ENCODE measurements at places on chromosomes 5 and 9. TPM values are rescaled to one million over a fixed set of nuclear protein-coding genes. Genes with fewer than 3 reads are reported as not detected.

DNA sequence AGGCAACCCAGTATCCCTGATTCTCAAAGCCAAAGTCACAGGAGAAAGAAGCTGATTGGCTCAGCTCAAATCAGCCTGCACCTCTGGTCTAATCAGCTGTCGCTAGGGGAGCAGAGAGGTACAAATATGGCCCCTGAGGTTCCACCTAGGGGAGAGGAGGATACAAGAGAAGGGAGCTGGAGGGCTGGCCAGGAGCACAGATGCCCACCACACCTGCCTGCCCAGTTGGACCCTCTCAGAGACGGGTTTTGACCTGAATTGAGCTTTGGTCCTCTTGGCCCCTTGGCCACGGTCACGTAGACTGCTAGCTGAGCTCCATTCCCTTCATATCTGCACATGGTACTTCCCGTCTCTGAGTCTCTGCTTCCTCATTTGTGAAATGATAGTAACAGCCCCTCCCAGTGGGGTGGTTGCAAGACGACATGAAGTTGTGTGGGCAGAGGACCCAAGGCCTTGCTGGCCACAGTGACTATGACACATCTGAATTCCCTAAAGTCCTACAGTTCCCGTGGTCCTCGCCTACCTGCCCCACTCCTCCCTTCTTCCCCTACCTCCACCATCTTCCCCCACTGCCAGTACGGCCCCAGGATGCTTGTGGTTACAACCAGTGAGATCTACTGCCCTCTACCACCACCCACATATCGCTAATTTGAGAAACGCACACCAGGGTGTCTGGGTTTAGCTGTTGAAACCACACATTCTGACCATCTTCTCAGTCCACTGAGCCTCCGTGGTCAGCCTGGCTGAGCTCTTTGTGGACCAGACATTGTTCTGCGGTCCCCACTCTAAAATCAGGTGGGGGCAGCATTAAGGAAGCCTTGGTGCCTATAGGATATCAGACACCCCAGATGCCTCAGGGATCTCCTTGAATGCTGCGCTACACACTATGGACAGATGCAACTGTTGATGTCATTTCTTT is 60.3 kb upstream of the NEK6 start:
- no peak for DNase-seq
- peak overlapping the region; percentile 36 for H3K27ac ChIP-seq
- no peak overlapping the region for H3K4me3 ChIP-seq
- no peaks in the 10 kb centered on the region for H3K27me3 ChIP-seq
- peaks cover 3% of the 10 kb centered on the region for H3K36me3 ChIP-seq

Gene FOXD4L5
- not detected for total RNA-seq

DNA sequence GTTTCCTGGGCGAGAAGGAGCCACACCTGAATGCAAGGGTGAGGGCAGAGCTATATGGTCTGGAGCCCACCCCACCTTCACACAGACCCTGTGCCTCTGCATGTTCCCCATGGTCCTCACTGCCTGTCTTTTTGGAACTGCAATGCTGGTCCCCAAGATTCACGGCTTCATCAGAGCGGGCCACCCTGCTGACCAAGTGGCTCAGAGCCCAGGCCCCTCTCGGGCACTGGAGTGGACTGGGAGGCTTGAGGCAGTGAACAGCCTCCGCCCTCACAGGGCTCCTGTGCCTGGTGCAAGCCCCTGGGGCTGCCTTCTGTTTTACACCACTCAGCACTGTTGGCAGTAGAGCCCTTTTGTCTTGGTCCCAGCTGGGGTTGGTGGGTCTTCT is 143.2 kb downstream of the CACNA1B start:
- H3K27ac ChIP-seq: no peak overlapping the region
- no peaks in the 10 kb centered on the region for H3K4me1 ChIP-seq
- H3K4me3 ChIP-seq: no peak overlapping the region
- H3K27me3 ChIP-seq: peaks cover 33% of the 10 kb centered on the region
- DNase-seq: no peak
- H3K36me3 ChIP-seq: no peaks in the 10 kb centered on the region

- H3K4me1 ChIP-seq: no peaks in the 10 kb centered on the region
- no peak overlapping the region for H3K27ac ChIP-seq
- no peak for DNase-seq
- H3K27me3 ChIP-seq: peaks cover 4% of the 10 kb centered on the region
- no peaks in the 10 kb centered on the region for H3K36me3 ChIP-seq
- no peak overlapping the region for H3K4me3 ChIP-seq
Measured at GRCh38 chr9:125985142-125985997, 238.2 kb downstream of the PBX3 start.

- H3K36me3 ChIP-seq: no peaks in the 10 kb centered on the region
- H3K27me3 ChIP-seq: peaks cover 83% of the 10 kb centered on the region
- no peak for DNase-seq
- no peak overlapping the region for H3K4me3 ChIP-seq
- H3K27ac ChIP-seq: no peak overlapping the region
Measured at GRCh38 chr5:73189871-73190376, 16.9 kb downstream of the TMEM174 start.

GRCh38 chr9:8389531-8389930 is 590.0 kb upstream of the DMAC1 start:
- no peak overlapping the region for H3K27ac ChIP-seq
- no peak for DNase-seq
- no peak overlapping the region for H3K4me3 ChIP-seq
- peaks cover 8% of the 10 kb centered on the region for H3K27me3 ChIP-seq

- no peaks in the 10 kb centered on the region for H3K27me3 ChIP-seq
- no peak for DNase-seq
- no peak overlapping the region for H3K4me3 ChIP-seq
- H3K36me3 ChIP-seq: peaks cover 9% of the 10 kb centered on the region
Measured at GRCh38 chr5:146732962-146733361, 145.6 kb downstream of the PPP2R2B start.

- no peaks in the 10 kb centered on the region for H3K27me3 ChIP-seq
- DNase-seq: no peak
- H3K4me1 ChIP-seq: peaks cover 24% of the 10 kb centered on the region
- no peak overlapping the region for H3K27ac ChIP-seq
- no peak overlapping the region for H3K4me3 ChIP-seq
Measured at GRCh38 chr5:111738118-111738517, 18.9 kb downstream of the NREP start.

Gene PCDHGA10
- total RNA-seq: not detected

Gene NR4A3
- total RNA-seq: 35.7 TPM

DNA sequence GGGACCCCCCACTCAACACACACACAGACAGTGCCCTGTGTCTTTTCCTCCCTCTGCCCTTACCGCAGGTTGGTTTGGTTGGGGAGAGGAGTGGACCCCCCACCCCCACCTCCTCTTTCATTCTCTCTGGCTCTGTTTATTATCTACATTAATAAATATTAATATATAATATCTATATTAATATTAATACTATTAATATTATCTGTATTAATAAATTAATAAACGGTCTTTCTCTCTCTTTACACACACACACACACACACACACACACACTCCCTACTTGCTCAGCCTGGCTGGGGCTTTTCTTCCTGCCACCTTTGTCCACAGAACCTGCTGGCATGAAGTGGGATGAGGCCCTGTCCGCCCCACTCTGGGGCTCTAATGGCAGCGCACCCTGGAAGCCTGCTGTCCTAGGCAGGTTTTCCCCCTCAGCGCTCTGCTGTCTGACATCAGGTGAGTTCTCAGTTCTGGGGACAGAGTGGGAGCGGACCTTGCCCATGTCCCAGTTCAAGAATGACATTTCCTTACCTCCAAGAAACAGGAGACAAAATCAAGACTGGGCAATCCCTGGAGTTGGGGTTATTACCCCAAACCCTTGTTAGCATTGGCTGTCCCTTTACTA is 10.5 kb upstream of the SMIM32 start:
- H3K27ac ChIP-seq: no peak overlapping the region
- DNase-seq: no peak
- peaks cover 8% of the 10 kb centered on the region for H3K27me3 ChIP-seq
- no peak overlapping the region for H3K4me3 ChIP-seq
- no peaks in the 10 kb centered on the region for H3K36me3 ChIP-seq

- H3K27me3 ChIP-seq: no peaks in the 10 kb centered on the region
- no peak overlapping the region for H3K27ac ChIP-seq
- no peaks in the 10 kb centered on the region for H3K4me1 ChIP-seq
- DNase-seq: no peak
- H3K4me3 ChIP-seq: no peak overlapping the region
- no peaks in the 10 kb centered on the region for H3K36me3 ChIP-seq
Measured at GRCh38 chr5:92778261-92778660, 802.8 kb downstream of the NR2F1-AS1 start.

DNA sequence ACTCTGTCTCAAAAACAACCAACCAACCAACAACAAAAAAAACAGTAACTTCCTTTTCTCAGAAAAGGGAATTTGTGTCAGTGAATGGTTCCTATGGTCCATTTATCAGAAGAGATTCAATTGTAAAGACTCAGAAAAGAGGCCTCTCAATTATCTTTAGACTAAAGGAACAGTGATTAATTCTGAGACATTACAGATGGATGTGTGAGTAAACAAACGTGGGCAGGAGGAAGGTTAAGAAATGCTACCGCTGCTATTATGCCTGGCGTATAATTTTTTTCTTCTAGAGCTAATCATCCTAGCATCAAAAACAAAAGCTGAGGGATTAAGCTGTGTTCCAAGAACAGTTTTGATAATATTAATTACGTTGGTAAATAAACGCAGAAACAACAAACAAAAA is 52.9 kb upstream of the JMY start:
- H3K27ac ChIP-seq: no peak overlapping the region
- no peaks in the 10 kb centered on the region for H3K27me3 ChIP-seq
- H3K36me3 ChIP-seq: no peaks in the 10 kb centered on the region
- no peak overlapping the region for H3K4me3 ChIP-seq

- H3K27me3 ChIP-seq: no peaks in the 10 kb centered on the region
- no peak overlapping the region for H3K4me3 ChIP-seq
- H3K4me1 ChIP-seq: no peaks in the 10 kb centered on the region
- no peak overlapping the region for H3K27ac ChIP-seq
- no peak for DNase-seq
Measured at GRCh38 chr5:172757394-172758010, 13.5 kb downstream of the DUSP1 start.

Gene LCN1
- not detected for total RNA-seq

DNA sequence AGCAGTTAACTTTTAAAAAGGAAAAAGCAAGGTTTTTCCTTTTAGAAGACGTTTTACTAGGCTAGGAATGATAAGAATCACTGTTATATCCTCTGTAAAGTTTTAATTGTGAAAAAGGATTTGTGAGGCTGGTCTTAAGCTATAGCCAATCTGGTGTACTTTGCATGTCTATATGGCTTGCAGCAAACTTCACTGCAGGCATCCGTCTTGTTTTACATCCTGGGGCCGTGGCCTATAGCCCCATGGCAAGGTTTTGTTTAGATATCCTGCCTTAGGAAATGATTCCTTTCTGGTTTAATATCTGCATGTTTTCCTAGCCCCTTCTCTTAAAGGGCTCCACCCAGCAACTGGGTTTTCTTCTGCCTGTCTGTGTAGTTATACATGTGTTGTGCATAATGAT is 272.8 kb downstream of the ICE1 start:
- H3K27me3 ChIP-seq: peaks cover 13% of the 10 kb centered on the region
- H3K27ac ChIP-seq: no peak overlapping the region
- H3K4me1 ChIP-seq: no peaks in the 10 kb centered on the region
- no peak for DNase-seq
- no peaks in the 10 kb centered on the region for H3K36me3 ChIP-seq
- H3K4me3 ChIP-seq: no peak overlapping the region

DNA sequence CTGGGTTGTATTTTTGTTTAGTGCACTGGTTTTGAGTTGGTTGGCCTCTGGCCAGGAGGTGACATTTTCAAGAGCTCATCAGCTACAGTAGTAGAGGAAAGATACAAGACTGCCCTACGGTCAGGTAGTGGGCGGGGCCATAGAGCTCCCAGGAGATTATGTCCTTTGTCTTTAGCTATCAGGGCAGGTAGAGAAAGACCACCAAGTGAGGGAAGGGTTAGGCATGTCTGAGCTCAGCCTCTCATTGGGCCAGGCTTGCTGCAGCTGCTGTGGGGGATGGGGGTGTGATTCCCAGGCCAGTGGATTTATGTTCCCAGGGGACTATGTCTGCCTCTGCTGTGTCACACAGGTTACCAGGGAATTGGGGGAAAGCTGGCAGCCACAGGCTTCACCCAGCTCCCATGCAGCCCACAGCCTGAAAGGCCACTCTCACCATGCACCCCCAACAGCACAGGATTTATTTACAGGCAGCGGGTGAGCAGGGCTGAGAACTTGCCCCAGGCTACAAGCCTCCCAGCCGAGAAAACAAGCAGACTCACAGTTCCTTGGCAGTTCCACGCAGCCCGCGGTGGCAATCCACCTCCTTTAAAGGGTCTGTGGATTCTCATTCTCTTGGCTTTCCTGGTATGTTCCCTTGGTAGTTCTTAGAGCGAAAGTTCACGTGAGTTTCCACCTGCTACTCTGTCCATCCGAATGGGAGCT is 37.5 kb upstream of the BOD1 start:
- no peaks in the 10 kb centered on the region for H3K36me3 ChIP-seq
- no peak overlapping the region for H3K27ac ChIP-seq
- no peak overlapping the region for H3K4me3 ChIP-seq
- H3K27me3 ChIP-seq: peaks cover 27% of the 10 kb centered on the region
- DNase-seq: no peak
- H3K4me1 ChIP-seq: no peaks in the 10 kb centered on the region

Data from activated naive CD8-positive, alpha-beta T cell treated with anti-CD3 and anti-CD28 coated beads for 36 hours (primary cell).